ENCODE measurements at places on chromosomes 6 and 20.

DNA sequence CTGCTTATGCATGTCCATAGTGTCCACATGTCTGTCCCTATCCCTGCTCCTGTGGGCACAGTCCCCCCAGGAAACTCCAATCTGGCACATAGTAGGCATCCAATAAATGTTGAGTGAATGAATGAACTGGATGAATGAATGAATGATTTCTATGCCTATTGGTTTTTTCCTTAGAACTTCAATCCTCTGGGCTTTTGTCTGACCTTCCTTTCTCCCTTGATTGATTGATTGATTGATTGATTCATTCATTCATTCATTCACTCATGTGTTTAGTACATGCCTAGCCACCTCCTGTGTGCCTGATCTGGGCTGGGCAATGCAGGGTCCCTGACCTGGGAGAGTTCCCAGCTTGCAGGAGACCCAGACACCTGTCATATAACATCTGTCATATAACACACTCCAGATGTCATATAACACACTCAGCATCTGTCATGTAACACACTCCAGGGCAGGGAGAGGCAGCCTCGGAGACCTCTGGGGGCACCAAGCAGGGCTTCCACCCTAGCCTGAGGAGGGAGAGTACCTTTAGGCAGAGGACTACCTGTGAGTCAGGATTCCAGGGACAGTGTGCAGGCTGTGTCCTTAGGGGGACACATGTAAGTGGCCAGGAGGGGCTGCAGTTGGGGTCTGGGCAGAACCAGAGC lies 17.9 kb downstream of the VSTM2L start:
- DNase-seq, result no peak

GRCh38 chr20:36132802-36133211 lies 21.7 kb upstream of the EPB41L1 start:
- DNase-seq, result no peak

DNA sequence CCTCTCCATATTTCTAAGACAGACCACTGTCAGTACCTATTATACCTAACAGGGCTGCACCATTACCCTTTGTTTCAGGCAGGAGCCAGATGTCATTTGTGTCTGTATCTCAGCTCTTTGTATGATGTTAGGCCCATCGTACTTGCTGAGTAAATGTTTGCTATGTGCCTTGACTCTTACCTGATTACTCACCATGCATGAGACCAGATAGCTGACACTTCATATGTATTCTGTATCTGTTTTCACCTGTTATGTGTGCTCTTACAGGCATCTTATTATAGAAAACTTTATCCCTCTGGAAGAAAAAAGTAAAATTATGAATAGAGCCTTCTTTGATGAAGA lies 31.7 kb upstream of the ASXL1 start:
- DNase-seq, result no peak

GRCh38 chr20:6828794-6829423 lies 61.4 kb downstream of the BMP2 start:
- no peak for DNase-seq

DNA sequence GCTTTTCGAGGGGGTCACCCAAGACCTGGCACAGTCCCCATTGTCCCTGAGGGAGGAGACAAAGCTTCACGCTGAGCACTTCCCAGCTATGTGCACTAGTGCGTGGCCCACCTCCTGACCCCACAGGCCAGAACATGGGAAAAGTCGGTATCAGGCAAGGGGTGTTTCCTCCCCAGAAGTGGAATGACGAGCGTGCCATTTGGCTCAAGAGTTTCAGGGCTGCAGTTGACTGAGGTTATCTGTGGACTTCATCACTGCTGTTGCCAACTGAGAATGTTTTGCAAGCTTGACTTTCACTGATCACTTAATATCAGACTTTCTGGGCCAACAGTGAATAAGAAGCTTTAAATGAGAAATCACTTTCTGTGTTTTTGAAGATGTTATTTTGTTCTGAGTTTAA lies 137.0 kb upstream of the AFDN start:
- no peak for DNase-seq

DNA sequence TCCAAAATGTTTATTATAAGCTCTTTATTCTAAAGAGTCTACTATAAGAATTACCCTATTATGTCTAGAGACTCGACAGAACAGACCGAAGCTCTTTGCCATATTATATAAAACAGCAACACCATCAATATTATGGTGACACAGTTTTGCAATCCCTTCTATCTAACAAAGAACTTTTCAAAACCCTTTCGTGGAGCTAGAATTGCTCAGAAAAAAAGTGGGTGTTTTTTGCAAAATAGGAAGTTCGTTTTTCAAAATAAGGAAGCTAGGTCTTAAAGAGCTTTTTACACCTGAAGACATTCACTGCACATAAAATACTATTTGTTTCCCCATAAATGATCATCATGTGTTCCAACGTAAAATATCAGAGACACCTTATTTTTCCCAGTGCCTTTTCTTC lies 240.0 kb downstream of the FOXC1 start:
- DNase-seq, result no peak

GRCh38 chr6:30121446-30122366 lies 8.8 kb upstream of the TRIM31 start:
- no peak for DNase-seq

- no peak for DNase-seq
Observed at GRCh38 chr6:117849087-117849486, 58.0 kb upstream of the SLC35F1 start.

DNA sequence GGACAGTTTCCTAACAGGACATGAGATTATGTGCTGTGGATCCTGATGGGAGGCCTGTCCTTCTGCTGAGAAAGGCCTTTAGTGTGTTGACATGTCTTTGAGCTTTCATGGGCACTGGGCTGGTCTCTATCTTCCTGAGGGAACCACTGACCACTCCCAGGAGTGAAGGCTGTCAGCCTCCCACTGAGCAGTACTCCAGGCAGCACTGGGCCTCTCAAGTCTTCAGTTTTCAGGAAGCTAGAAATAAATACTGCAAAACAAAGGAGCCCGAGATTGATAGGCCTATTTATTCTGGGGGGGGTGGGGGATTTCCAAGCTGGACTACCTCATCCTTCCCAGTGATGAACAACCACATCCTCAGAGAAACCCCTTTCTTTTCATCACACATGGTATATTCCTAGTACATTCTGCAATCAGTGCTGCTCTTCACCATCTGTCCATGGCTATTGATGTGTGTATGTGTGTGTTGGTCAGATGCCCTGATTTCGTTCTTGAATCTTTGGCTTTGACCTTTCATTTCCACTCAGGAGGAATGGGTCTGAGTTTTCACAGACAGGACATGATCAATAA lies 180.9 kb upstream of the SPTLC3 start:
- no peak for DNase-seq

- DNase-seq, result no peak
Observed at GRCh38 chr6:137676888-137677287, 182.7 kb upstream of the OLIG3 start.

DNA sequence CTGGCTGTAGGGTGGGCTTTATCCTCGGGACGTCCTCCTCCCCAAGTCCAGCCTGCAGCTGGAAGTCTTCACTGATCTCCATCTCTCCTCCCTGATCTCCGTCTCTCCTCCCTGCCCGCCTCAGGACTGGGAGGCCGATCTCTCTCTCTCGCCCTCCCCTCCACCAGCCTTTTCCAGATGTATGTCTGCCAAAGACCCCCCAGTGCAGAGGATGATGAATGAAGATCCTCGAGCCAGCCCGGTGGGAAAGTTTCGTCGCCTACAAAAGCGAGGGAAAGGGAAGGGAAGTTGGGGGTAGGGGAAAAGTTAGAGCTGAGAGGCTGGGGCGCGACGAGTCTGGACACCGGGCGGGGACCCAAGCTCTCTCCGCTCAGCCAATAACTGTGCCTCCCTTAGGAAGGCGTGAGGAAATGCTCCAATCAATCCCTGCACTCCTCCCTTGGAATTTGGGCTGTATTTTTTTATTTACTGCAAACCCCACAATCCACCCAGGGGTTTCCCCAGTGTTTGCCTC lies 595 bp upstream of the SRF start:
- DNase-seq, result no peak

- no peak for DNase-seq
Observed at GRCh38 chr20:64160118-64160517, 4.1 kb upstream of the MYT1 start.

- DNase-seq, result no peak
Observed at GRCh38 chr20:57342829-57343228, 8.2 kb upstream of the RAE1 start.

DNA sequence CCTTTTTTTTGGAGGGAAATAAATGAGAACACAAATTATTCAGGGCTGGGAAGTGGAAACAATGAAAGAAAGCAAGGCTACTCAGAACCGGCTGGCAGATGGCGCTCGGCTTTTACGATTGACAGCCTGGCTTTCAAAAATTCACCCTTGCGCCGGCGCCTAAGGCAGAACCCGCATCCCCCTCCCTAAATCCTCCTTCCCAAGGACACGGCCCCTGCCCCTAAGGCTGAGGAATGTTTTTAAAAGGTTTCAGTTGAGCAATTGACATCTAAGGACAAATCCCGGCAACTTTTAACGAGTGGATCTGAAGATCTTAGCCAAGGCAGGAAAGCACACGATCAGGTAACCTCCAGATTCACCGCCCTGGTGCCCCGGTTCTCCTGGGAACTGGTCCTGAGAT lies 16.3 kb downstream of the GNAS start:
- DNase-seq, result no peak

- no peak for DNase-seq
Observed at GRCh38 chr6:52305948-52306767, 21.6 kb upstream of the MCM3 start.

DNA sequence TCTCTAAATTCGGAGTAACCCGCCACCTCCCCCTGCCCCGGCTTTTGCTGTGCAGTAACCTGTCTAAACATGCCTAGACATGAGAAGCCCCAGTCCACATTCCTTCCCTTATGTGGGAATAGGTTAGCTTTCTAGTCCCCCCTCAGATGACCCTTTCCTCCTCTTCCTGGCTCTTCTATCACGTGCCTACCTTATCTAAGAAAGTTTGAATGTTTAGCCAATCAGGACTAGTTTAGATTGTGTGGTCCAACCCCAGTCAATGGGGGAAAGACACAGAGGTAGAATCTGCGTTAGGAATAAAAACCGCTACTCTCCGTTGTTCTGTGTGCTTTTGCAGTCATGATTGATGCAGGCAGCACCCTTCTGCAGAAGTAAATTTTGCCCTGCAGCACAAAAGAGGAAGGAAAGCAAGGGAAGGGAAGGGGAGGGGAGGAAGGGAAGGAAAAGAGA lies 69.0 kb upstream of the CD93 start:
- no peak for DNase-seq

GRCh38 chr6:157789861-157790260 lies 33.2 kb upstream of the SNX9 start:
- DNase-seq, result no peak

- DNase-seq, result no peak
Observed at GRCh38 chr6:119728935-119729334, 379.4 kb upstream of the MAN1A1 start.

- DNase-seq, result no peak
Observed at GRCh38 chr20:20815711-20816455, 103.4 kb upstream of the RALGAPA2 start.

DNA sequence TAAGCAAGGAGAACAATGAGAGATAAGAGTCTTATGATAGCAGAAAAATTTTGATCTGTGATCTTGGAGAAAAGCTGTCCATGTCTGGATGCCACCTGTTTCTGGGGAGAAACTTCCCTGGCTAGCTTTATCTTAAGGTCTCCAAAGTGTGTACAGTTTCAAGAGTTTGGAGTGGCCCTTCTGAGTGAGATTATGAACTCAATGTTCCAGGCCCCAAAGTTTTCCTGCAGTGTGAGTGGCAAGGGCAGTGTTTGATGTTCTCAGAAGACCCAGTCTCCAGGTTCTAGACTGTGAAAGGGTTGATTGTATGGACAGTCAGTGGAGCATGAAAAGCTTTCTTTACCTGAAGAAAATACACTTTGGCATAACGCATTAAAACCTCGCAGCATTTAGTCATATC lies 121.7 kb downstream of the OLIG3 start:
- no peak for DNase-seq

DNA sequence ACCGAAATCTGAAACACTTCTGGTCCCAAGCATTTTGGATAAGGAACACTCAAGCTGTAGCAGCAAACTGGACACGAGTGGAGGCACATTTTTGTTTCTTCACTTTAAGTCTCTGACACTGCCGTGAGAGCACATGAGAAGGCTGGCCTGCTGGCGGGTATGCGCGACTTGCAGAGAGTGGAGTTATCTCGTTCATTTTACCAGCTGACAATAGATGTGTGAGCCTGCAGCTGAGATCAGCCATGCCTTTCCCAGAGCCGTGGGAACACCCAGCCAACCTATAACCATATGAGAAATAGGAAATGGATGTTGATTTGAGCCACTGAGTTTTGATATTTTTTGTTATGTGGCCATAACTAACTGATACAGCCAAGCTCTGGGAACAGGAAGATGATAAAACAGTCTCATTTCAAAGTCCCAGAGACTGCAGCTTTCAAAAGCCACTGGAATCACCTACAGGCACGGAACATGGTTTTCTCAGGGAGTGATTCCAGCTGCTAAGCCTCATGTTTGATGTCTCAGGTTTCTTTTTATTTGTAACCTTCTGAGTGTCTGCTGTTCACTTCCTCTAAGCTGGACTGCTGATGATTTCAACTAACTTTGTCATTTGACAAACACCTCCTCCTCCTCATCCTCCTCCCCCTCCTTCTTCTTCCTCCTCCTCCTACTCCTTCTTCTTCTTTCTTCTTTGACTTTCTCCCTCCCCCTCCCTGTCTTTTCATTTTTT lies 28.6 kb upstream of the LAMP5 start:
- DNase-seq, result no peak

- DNase-seq, result no peak
Observed at GRCh38 chr6:22328474-22328873, 31.6 kb upstream of the PRL start.

DNA sequence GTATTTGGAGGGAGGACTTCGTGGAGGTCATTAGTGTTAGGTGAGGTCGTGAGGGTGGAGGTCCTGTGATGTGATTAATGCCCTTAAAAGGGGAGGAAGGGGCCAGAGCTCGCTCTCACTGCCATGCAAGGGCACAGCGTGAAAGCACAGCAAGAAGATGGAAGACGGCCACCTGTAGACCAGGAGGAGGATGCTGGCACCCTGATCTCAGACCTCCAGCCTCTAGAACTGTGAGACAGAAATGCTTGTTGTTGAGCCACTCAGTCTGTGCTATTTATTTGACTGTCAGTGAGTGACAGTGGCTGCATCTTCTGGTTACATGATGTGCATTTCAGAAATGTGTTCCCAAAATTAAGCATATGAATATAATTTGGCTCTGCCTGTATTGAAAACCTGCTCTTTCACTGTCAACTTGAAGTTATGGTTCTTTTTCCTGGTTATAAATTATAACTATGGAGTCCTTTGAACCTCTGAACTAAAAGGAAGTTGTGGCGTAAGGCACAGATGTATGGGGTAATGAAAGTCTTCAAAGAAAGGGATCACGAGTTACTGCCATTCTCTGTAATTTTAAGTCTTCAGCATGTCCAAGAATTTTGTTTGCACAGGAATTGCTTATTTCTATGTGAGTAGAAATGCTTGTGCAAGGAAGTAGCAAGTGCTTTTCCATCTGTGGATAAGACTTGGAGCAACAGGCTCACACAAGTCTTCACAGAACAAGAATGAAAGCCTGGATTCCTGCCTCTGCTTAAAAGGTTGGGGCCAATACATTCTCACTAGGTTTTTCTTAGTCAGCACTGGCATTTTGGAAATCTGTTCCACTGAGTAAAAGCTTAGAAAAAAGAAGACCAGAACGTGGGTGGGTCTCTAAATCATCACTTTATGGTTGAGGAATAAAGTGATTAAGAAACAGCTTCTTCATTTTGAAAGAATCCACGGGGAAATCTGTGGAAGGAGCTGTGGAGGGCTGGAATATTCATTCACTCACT lies 10.3 kb downstream of the PPP1R14C start:
- DNase-seq, result no peak
